ENCODE measurements at places on chromosomes 12 and 14.

DNA sequence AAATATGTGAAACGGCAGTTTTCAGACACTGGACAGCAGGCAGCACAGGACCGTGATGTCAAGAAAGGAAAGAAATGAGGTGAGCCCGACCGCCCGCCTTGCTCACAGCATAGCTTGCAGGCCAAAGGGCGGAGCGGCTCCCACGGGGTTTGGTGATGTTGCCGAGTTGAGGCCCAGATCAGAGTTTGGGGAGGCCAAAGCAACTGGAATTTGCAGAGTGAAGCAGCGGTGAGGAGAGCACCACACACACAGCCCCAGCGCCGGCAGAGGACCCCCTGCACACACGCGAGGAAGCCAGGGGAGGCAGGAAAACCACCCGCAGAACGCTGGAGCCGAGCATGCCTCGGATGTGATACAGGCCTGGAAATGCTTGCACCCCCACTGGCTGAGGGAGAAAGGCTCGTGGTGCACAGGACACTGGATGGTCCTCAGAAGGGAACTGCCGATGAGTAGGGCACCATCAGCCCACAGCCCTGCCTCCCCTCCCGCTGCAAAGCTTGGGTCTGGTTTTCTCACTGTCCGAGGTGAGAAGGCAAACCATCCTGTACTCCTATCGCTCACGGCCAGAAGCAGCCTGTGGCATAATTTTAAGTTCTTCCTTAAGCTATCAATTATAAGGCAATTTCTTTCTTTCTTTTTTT is 25.7 kb upstream of the PLD4 start:
- DNase-seq: no peak

DNA sequence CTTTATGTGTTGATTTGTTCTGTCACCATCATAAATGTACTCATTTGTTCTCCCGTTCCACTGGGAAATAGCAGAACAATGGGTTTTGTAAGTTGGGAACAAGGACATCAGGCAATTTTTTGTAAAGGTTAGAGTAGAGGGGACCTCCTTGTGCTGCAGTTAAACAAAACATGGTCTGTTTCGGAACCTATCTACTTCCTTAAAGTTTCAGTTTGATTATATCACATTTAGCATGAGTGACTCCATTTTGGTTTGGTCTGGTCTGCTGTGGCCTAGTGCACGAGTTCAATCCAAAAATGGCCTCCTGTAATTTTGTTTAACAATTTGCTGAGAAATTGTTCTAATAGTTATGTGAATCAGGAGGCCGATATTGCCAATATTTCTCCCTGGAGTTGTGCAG is 372.7 kb downstream of the NUAK1 start:
- DNase-seq: no peak

DNA sequence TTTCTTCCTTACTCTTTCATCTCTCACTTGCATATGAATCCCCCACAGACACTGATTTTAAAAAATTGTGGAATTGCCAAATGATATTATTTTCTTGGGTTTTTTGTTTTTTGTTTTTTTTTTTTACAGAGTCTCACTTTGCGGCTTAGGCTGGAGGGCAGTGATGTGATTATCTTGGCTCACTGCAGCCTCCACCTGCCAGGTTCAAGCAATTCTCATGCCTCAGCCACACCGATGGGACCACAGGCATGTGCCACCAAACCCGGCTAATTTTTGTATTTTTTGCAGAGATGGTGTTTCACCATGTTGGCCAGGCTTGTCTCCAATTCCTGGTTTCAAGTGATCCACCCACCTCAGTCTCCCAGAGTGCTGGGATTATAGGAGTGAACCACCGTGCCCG is 68.2 kb downstream of the BCAT1 start:
- no peak for DNase-seq

GRCh38 chr14:22411398-22412055 is 177.5 kb downstream of the DAD1 start:
- no peak for DNase-seq

- no peak for DNase-seq
Measured at GRCh38 chr14:63454863-63455622, 88.1 kb downstream of the PPP2R5E start.

DNA sequence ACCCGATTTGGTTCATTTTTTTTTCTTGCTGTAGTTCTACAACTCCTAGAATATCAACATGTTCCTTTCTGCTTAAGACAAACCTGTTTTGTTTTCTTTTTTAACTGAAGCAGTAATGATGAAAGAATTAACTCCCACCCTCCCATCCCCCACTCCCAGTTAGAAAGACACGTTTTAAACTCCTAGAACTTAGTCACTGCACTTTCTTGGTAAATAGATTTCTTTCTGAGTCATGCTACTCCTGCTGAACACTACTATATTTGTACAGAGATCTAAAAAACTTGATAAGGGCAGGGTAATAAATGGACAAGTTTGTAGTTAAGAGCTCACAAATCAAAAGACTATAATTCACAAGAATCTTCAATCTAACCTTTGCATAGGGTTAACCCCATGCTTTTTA is 118.9 kb upstream of the PTPRB start:
- DNase-seq: no peak

- no peak for DNase-seq
Measured at GRCh38 chr14:74190927-74191575, 48.2 kb upstream of the VSX2 start.

DNA sequence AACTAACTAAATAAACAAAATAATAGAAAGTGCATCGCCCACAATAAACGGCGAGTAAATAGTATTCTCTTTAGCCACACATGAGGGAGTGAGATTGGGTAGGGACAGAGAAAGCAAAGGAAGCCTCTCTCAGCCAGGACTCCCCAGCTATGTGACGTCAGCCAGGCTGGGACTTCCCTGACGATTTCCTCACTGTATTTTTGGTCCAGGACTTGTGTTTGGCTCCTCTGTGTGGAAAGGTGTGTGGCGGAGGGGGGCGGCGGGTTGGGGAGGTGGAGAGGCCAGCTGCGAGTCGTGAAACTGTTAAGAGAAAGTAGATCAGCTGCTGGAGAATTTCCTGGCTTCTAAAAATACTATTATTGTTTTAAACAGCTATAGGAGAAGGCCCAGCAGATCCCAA is 1124.6 kb downstream of the AACS start:
- no peak for DNase-seq

All from mesendoderm (in vitro differentiated cells).